H1 (cell line): ENCODE measurements at places on chromosomes 2 and 18. TPM values are rescaled to one million over a fixed set of nuclear protein-coding genes. Genes with fewer than 3 reads are reported as not detected.

The ASB18 gene
- not detected in 2 replicates for total RNA-seq

The DAW1 gene
- total RNA-seq, result 0.84 and 1.4 TPM in 2 replicates

The NCKAP5 gene
- 0.46 and 0.86 TPM in 2 replicates for total RNA-seq

GRCh38 chr2:212354382-212354781, 184.2 kb downstream of the ERBB4 start:
- no peaks in the 10 kb centered on the region for H3K36me3 ChIP-seq
- no peaks in the 10 kb centered on the region for H3K4me1 ChIP-seq
- H3K4me3 ChIP-seq, result no peak overlapping the region
- H3K27ac ChIP-seq, result no peak overlapping the region

- no peaks in the 10 kb centered on the region for H3K36me3 ChIP-seq
- H3K27me3 ChIP-seq, result no peaks in the 10 kb centered on the region
- H3K4me3 ChIP-seq, result no peak overlapping the region
- DNase-seq, result no peak
These were observed 1103.9 kb upstream of the KLHL29 start for GRCh38 chr2:22281033-22281432.

GRCh38 chr18:6811816-6812215, 82.3 kb downstream of the ARHGAP28 start:
- no peaks in the 10 kb centered on the region; the same call in 1 of the 2 replicates for H3K4me1 ChIP-seq
- DNase-seq, result no peak
- no peak overlapping the region for H3K4me3 ChIP-seq
- no peaks in the 10 kb centered on the region for H3K36me3 ChIP-seq
- no peak overlapping the region for H3K27ac ChIP-seq
- H3K27me3 ChIP-seq, result no peaks in the 10 kb centered on the region

The KIF1A gene
- total RNA-seq, result 267 and 281 TPM in 2 replicates

DNA sequence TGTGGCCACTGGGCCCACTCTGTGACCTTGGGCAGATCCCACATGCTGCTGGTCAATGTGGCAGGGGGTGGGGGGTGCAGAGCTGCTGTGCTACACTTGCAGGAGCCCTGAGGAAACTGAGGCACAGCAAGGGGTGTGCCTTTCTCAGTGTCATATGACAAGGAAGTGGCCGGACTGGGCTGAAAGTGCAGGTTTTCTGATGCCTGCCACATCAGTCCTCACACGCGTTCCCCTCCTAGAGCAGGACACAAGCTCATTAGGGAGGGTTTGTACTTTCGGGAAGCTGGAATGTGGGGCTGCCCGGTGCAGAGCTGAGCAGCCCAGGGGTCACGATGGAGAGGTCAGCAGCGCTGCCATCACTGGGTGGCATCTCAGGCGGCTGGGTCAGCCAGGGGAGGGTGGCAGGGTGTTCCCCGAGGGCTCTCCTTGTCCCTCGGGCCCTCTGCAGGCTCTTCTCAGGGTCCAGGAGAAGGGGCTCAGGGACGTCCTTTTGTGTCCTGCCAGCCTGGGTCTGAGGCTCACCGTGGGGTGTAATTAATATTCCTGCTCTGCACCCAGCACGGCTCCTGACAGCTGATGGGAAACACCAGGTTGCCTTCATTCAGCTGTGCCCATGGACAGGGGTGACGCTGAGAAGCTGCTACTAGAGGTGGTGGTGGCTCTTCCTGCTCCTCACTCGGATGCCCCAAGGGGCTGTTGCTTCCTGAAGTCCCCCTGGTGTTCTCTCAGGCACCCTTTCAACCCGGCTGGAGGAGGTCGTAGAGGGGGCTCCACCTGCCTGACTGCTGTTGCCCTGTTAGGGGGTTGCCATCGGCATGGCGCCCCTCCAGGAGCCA, 62.1 kb upstream of the HDAC4 start:
- no peak overlapping the region for H3K4me3 ChIP-seq
- no peak overlapping the region for H3K27ac ChIP-seq
- no peak for DNase-seq
- no peaks in the 10 kb centered on the region for H3K4me1 ChIP-seq
- H3K36me3 ChIP-seq, result no peaks in the 10 kb centered on the region
- H3K27me3 ChIP-seq, result no peaks in the 10 kb centered on the region

- no peak overlapping the region for H3K27ac ChIP-seq
- H3K36me3 ChIP-seq, result no peaks in the 10 kb centered on the region
- H3K4me3 ChIP-seq, result no peak overlapping the region
- no peaks in the 10 kb centered on the region for H3K4me1 ChIP-seq
- no peaks in the 10 kb centered on the region for H3K27me3 ChIP-seq
These were observed 127.7 kb downstream of the CAPN13 start for GRCh38 chr2:30679426-30680088.

DNA sequence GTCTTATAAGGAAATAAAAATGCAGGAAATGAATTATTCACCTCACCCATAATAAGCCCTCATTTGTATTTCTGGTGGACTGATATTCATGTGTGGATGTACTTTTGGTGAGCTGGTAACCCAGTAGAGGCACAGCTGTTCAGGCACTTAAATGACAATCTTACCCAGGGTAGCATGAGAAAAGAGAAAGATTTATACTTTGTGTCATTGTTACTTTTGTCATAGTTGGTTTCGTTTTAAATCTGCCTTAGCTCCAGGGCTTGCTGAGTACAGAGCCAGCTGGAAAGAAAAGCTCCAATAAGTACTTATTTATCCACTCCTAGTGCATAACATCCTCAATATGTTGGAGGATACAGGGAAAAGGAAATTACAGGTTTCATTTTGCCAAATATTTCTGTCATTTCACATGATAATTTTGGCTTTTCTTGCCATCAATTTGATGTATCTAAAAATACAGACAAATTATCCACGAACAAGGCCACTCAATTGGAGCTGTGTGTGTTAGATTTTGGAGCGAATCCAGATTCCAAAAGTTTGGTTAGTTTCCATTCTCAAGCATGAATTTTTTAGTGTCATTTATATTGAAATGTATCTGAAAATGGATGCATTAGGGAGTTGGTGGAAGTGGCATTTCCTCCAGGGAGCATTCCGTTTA, 1276.1 kb upstream of the FAM98A start:
- no peaks in the 10 kb centered on the region for H3K36me3 ChIP-seq
- no peaks in the 10 kb centered on the region for H3K27me3 ChIP-seq
- no peak overlapping the region for H3K27ac ChIP-seq
- DNase-seq, result no peak
- no peak overlapping the region for H3K4me3 ChIP-seq

DNA sequence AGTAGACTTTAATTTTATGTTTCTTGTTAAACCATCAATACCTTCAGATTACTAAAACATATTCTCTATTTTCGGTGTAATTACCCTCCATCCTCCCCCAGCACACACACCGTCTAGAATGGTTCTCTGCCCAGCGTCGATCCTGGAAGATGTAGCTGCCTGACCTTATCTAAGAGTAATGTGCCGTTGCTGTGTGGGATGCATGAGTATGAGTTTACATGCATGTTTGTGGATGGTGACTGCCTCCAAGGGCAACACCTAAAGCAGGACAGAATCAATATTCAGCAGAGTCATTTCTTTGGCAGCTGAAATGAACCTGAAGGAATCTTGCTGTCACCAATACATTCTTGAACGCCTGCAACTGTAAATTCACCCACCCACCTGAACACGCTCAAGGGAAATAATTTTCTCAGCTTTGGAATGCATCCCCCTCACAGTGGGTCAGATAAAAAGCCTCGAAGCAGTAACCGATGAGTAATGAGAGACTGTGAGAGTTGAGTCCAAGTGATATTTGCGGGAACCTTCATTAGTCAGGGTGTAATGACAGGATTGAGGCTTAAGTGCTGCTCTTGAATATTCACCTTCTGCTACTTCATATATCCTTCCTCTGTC, 155.8 kb upstream of the RND3 start:
- H3K4me3 ChIP-seq, result no peak overlapping the region
- no peaks in the 10 kb centered on the region for H3K27me3 ChIP-seq
- no peak for DNase-seq
- no peak overlapping the region for H3K27ac ChIP-seq

DNA sequence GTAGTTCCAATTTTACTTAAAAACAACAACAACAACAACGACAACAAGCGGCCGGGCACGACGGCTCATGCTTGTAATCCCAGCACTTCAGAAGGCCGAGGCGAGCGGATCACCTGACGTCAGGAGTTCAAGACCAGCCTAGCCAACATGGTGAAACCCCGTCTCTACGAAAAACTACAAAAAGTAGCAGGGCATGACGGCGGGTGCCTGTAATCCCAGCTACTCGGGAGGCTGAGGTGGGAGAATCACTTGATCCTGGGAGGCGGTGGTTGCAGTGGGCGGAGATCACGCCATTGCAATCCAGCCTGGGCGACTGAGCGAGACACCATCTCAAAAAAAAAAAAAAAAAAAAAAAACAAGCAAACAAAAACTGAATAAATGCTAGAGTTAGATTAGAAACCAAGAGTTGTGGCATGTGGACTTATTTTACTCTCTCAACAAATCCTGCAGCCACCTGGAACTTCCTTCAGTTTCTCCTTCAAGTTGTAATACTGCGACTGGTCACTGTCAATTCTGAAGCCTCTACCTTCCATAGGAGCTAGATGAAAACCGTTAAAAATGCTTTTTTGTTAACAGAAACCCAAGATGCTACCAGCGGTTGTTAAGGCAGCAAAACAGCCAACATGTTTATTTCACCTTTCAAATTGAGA, 1.3 kb downstream of the ATP5F1A start:
- H3K27me3 ChIP-seq, result no peaks in the 10 kb centered on the region
- peaks cover 3% of the 10 kb centered on the region for H3K4me1 ChIP-seq
- H3K27ac ChIP-seq, result no peak overlapping the region
- no peak for DNase-seq
- peaks cover 31% of the 10 kb centered on the region for H3K36me3 ChIP-seq

DNA sequence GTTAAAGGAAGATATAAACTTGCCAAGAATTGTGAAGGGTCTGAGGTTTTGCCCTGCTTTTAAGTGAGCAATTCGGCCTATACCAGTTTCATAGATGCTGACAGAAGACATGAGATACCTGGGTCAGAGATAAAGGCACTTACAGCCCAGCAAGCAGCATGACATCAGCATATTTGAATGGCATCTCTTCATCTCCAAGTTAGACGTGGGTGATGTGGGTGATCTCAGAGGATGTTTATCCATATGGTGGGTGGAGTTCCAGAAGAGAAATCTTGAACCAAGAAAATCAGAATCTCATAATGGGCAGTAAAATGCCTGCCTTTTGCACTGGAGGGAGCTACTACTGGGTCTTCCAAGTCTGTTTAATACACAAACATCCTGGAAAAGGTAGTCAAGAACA, 44.7 kb downstream of the GYPC start:
- H3K36me3 ChIP-seq, result no peaks in the 10 kb centered on the region
- no peak overlapping the region for H3K27ac ChIP-seq
- no peak overlapping the region for H3K4me3 ChIP-seq
- H3K4me1 ChIP-seq, result peaks cover 4% of the 10 kb centered on the region

GRCh38 chr2:163802284-163802683, 66.5 kb upstream of the FIGN start:
- H3K4me1 ChIP-seq, result no peaks in the 10 kb centered on the region
- no peaks in the 10 kb centered on the region for H3K27me3 ChIP-seq
- H3K36me3 ChIP-seq, result no peaks in the 10 kb centered on the region
- no peak overlapping the region for H3K4me3 ChIP-seq
- H3K27ac ChIP-seq, result no peak overlapping the region
- no peak for DNase-seq
